Type B pancreatic cell (in vitro differentiated cells): ENCODE measurements at places on chromosomes 5 and 9.

DNA sequence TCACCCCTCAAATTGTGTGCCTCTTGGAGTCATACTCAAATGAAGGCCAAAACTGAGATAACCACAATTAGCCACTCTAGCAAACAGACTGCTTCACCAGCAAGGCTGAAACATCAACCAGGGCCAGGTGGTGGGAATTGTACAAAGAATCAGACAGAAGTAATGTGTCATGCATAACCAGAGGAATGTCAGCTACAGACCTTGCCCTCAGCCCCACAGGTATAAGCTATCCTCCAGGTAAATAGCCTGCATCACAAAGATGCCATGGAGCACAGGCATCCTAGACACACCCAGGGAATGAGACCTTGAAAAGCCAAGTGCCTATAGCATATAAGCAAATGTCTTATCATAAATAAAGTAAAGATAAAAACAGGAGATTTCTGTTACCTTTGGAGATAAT is 242.7 kb downstream of the CETN3 start:
- DNase-seq = no peak

DNA sequence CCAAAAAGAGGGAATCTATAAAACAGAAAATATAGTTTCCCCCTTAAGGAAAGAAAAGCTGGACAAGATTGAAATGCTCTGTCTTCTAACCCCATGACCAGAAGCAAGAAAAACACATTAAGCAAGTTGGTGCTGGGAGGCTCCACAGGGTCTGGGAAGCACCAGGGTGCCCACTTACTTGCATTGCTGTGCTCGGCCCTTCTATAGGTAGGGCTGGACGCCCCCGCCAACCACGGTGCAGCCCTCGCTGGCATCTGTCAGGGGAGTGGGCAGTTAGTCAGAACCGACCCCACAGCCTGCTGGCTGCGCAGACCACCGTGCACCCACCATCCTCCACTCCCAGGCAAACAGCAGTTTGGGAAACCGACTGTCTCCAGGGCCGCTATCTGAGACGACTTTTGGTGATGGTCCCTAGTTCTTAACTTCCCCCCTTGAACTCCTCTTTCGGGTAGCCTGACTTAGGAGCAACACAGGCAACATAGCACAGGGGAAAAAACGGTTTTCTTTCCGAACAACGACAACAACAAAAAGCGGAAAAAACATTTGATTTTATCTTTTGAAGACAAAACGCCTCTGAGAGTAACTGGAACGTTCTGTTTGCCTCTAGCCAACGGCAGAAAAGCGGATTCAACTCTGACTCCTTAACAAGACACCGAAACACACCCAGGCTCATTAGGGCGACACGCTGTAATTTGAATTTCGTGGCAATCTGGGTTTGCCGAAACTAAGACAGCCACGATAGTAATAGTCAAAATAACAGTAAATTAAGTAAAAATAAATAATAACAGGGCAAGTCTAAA is 3.9 kb downstream of the IRX2 start:
- no peak for DNase-seq

DNA sequence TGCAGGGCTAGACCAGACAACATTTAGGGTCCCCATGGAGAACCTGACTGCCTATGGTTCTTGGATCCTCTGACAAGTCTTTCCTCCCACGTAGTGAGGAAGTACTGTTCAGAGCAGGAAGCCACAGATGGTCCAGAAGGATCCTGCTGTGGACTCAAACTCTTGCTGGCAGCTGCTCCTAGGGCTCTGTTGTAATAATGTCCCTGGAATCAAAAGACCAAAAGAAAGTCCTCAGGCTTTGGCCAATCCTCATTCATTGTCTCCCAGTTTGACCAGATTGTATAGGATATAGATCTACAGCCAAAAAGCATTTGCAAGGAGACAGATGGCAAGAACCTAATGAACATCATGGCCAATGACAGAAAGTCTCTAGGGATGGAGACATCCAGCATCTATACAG is 53.9 kb downstream of the SEMA6A start:
- no peak for DNase-seq

GRCh38 chr5:142748568-142749249 is 21.5 kb upstream of the ARHGAP26 start:
- no peak for DNase-seq

DNA sequence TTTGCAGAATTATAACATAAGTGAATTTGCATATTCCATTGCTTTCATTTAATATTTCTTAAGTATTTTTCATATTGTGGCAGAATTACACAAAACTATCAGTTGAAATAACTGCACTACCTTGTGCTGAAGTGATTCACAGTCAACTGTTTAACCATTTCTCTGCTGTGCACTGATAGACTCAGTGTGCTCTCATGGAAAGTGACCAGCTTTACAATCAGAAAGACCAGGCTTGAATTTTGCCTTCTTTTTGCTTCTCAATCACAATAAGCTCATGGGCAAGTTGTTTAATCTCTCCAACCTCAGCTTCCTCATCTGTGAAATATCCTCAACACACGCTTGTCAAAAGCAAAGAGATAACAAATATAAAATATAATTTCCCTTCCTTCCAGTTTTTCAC is 18.3 kb downstream of the CDK5RAP2 start:
- DNase-seq = no peak

GRCh38 chr9:26112724-26113123 is 434.5 kb upstream of the TUSC1 start:
- no peak for DNase-seq

- DNase-seq = no peak
These were observed 276.2 kb upstream of the SLC30A5 start for GRCh38 chr5:68817632-68818031.

DNA sequence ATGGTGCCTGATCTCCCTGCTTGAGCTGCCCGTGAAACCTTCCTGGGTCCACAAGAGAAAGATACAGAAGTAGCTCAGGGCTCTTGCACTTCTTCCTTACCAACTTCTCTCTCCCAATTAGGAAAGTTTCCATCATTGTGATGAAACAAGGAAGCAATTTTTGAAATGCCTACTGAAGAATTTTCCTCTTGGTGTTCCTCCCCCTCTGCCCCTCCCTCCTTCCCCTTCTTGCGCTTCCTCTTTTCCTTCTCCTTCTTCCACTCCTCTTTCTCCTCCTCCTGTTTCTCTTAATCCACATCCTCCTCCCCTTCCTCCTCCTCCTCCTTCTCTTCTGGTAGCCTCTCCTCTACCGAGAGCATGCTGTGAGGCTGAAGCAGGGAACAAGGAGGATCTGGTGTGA is 36.3 kb upstream of the OTULINL start:
- DNase-seq = no peak

GRCh38 chr9:111631214-111631971 is at the start of gene DNAJC25:
DNAJC25 (plus strand) TSS chr9:111631334; CDS start chr9:111631408, 74 bp downstream.
- peak; percentile 98 for DNase-seq

DNA sequence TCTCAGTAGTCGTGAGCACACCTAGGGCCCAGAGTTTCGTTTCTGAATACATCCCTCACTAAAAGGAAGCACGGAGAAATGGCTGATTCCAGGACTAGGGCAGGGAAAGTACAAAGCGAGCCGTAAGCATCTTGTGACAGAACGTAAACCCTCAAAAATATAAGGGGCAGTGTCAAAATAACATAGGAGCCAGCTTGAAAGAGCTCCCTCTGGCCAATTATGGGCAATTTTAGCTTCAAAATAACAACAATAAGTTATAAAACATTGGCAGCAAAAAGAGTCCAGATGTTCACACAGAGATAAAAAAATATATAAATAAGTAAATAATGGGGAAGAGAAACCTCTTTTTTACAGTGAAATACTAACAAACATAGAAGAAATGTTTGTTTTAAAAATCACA is 18.5 kb upstream of the GLIS3 start:
- DNase-seq = no peak

- no peak for DNase-seq
These were observed 29.3 kb downstream of the PDGFRB start for GRCh38 chr5:150126199-150126920.

GRCh38 chr9:91029650-91030361 is 228.2 kb downstream of the SYK start:
- no peak for DNase-seq

DNA sequence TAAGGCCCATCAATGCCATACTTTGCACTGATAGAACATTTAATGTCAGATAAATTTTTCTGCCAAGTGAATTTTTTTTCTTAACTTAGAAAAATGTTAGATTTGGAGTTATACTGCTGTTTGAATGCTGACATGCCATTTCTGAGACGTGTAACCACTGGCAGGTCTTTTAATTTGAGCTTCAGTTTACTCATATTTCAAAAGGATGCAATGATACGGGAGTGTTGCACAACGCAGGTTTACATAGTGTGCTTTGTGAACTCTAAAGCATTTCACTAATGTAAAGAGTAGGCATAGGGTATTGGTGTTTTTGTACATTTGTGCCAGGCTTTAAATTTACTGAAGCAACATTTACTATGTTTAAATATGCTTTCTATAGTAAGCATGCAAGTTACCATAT is 4.2 kb downstream of the ZBTB43 start:
- DNase-seq = no peak

- no peak for DNase-seq
These were observed 3.8 kb upstream of the ITGA2 start for GRCh38 chr5:52985306-52985705.

GRCh38 chr9:19022206-19022605 is 10.8 kb downstream of the SAXO1 start:
- no peak for DNase-seq

DNA sequence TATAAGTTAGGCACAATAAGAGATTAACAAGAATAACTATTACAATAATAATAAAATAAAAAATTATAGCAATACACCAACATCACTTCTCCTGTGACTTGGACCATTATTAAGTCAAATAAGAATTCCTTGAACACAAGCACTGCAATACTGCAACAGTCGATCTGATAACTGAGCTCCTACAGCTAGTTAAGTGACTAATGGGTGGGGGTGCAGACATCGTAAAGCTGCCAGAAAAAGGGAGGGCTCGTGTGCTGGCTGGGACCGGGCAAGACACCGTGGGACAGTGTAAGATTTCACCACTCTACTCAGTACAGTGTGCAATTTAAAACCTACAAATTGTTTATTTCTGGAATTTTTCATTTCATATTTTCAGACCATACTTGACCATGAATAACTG is 78.8 kb downstream of the SNX24 start:
- DNase-seq = no peak

DNA sequence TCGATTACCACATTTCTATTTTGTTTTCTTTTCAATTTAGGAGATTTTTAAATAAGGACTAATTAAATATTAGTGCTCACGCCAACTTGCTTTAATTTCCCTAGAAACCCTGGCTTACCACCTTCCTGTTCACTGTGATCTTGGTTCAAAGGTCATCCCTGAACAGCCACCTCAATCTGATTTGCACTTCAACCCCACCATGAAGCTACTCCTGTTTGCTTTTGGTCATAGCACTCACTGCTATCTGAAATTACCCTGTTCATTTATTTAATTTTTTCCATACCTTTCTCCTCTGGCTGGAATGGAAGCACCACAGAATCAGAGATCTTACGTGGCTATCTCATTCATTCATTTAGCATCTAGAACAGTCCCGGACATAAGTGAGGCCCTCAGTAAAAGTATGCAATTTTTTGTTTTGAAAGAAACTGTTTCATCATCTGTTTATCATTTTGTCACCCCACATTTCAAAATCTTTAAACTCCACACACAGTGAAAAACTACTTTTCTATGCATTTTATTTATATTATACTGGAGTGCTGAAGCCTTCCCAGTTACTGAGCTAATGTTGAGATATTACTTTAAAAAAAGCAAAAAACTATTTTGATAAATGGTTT is 17.2 kb upstream of the ADAMTSL1 start:
- DNase-seq = no peak

DNA sequence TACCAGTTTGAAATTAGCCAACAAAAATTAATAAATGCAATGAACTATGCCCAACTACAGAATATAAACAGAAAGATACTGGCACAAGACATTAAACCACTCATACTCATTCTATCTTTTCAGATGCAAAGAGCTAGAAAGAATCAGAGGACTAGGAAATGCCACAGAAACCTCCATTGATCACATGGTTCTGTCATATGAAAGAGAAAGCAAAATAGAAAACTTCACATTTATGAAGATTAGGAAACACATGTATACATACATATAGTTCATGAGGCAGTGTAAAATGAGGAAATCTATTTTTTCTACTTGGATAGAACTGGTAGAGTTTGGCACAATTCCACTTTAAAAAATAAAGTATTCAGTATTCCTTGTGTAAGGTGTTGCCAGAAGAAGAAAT is 275.1 kb upstream of the PTGER4 start:
- no peak for DNase-seq

- DNase-seq = no peak
These were observed 943.1 kb upstream of the WWC1 start for GRCh38 chr5:167348251-167348926.

GRCh38 chr5:89904442-89904841 is 505.1 kb downstream of the CETN3 start:
- no peak for DNase-seq

GRCh38 chr5:132026516-132027008 is 15.1 kb upstream of the ACSL6 start:
- DNase-seq = no peak

DNA sequence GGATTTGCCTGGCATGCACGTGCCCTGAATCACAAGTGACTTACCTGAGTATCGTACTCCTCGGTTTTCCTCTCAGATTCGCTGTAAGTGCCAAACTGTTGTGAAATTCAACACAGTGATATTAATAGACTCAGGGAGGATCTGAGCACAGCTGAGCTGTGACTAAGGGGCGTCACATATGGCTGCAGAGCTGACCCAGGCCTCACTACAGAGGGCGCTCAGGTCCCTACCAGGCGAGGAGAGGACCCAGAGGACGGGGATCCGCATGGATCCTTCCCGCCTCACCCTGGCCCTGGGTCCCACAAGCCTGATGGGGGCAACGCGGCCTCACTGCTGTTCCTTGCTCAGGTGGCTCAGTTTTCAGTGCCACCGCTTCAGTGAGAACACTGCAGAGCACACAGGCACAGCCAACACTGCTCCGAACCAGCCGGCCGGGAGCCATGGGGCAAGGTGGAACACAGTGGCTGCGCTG is 20.1 kb downstream of the CLPTM1L start:
- no peak for DNase-seq
